Activated T-helper 2 cell treated with anti-CD3 and anti-CD28 coated beads, Interferon-gamma antibody, Interleukin-2, Interleukin-4, amounts not matched to agents 10 μg/mL and 5 μg/mL and 100 μg/mL, durations not matched to agents 14 hours and 24 hours and 36 hours (primary cell): ENCODE measurements at places on chromosomes 11 and 22.

DNA sequence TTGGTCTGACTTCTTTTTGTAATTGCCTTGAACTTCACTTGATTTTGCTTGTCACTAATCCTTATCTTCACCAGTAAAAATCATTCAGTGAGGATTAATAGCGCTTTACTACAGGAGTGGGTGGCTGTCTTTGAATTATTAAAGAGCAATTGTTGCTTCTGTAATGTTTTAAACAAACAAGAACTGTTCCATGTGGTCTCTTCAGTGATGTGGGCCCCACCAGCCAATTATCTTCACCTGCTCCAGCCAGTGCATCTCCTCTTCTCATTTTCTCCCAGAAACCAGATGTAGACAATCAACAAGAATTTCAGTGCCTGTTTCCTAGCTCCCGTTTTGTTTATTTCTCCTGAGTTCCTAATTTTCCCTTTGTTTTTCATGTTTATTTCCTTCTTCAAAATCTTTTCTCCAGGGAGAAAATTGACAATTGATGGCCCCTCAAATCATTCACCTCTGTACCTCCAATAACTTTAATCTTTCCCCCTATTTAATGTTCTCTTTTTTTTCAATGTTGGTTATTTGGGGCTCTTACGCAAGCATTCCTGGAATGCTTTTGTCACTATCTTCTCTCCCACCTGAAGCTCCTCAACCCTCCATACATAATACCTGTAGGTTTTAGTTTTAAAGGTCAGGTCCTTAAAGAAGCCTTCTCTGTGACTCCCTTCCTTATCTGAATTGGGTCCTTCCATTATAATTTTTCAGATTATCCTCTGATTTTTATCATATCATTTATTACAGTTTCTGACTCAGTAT, 115.1 kb downstream of the ARFGAP2 start:
- no peak overlapping the region for H3K27ac ChIP-seq
- no peaks in the 10 kb centered on the region for H3K27me3 ChIP-seq
- H3K36me3 ChIP-seq = no peaks in the 10 kb centered on the region

DNA sequence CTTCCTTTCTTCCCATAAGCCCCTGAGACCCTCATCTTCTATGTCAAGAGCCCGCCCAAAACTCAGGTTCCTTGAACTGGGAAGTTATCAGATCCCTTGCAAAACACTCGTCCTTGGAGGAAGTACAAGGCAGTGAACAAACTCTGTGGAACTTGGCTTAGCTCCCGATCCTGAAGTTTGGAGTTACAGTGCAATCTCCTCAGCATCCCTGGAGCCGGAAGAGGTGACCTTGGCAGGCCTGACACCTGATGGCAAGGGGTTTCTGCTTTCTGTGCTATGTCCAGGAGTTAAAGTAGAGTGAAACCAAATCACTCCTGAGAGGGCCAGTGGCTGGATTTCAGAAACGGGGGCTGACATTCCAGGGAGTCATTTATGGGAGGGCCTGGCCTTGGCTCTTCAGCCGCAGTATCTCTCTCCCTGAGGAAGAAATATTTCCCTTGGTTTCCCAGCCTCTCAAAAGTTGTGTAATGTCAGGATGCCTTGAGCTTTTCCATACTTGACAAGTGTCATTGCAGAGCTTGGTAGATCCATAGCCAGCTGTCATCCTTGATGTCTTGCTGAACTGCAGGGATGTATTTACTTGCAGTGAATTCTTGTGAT, 1.9 kb upstream of the GRAMD1B start:
- peaks cover 51% of the 10 kb centered on the region for H3K36me3 ChIP-seq
- H3K27me3 ChIP-seq = peaks cover 10% of the 10 kb centered on the region
- DNase-seq = no peak
- H3K27ac ChIP-seq = no peak overlapping the region
- H3K4me1 ChIP-seq = peaks cover 34% of the 10 kb centered on the region
- H3K4me3 ChIP-seq = no peak overlapping the region

- H3K4me3 ChIP-seq = peak overlapping the region; percentile 64
- H3K4me1 ChIP-seq = peaks cover 42% of the 10 kb centered on the region
- DNase-seq = no peak
- peaks cover 82% of the 10 kb centered on the region for H3K36me3 ChIP-seq
Measured at GRCh38 chr11:83161610-83162199, 4.8 kb downstream of the PCF11 start.

DNA sequence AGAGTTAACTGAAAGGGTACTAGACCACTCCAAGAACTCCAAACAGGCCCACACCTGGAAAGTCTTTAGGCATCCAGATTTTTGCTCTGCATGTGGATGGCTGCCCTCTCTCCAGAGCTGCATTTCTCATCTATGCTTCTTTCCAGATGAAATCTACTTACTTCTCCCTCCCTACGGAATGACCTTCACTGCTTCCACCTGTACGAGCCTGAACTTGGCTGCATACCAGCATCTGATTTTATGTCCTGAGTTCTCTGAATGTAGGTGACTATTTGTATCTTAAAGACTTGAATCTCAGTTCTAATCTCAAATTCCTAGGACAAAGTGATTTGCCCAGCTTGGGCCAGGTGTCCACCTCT, 13.3 kb downstream of the CELF1 start:
- H3K36me3 ChIP-seq = peaks cover 36% of the 10 kb centered on the region
- peaks cover 30% of the 10 kb centered on the region for H3K4me1 ChIP-seq
- H3K27ac ChIP-seq = peak overlapping the region; percentile 84
- DNase-seq = no peak
- H3K27me3 ChIP-seq = no peaks in the 10 kb centered on the region
- no peak overlapping the region for H3K4me3 ChIP-seq

DNA sequence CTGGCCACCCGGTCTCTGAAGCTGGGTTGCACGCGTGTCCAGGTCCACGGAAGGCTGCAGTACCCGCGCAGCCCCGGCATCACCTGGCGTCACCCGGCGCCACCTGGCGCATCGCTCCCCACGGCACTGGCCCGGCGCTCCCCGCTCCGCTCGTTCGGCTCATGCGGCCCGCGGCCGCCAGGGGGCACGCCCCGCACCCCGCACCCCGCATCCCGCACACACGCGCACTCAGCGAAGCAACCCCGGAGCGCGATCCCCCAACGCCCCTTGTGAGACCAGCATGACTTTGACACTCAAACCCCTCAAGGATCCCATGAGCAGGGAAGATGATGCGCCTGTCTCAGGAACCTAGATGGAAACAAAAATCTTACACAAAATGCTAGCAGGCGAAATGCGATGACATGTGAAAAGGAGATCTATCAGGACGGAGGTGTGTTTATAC, 11.9 kb downstream of the B3GNT6 start:
- peak; percentile 52 for DNase-seq
- H3K4me1 ChIP-seq = peaks cover 10% of the 10 kb centered on the region
- no peak overlapping the region for H3K4me3 ChIP-seq
- no peak overlapping the region for H3K27ac ChIP-seq

DNA sequence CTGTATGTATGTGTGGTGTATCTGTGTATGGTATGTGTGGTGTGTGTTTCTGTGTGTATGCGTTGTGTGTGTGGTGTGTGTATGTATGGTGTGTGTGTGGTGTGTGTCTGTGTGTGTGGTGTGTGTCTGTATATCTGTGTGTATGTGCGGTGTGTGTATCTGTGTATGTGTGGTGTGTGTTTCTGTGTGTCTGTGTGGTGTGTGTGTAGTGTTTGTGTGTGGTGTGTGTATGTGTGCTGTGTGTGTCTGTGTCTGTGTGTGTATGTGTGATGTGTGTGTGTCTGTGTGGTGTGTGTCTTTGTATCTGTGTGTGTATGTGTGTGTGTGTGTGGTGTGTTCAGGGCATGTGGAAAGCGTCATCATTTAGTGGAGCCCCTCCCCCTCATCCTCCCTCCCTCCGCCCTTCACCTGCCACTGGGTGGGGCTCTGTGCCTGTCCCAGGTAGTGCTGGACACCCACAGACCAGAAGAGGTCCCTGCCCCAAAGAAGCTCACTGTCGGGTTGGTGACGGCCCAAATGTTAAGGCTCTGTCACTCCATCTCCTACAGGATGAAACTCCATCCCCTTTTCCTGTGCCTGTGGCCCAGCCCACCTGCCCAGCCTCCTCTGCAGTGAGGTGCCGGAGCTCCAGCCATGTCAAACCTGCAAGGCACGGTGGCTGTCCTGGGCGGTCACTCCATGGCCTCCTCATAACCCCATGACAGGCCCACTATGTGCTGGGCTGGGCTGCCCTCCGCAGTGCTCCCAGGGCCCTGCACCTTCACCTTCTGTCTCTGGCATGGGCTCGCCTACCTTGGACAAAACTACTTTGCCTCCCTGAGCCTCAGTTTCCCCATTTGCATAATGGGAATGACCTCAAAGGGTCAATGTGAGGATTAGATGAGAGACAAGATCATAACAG, 23.4 kb upstream of the SHISAL1 start:
- no peak for DNase-seq
- peaks cover 10% of the 10 kb centered on the region for H3K27me3 ChIP-seq
- H3K27ac ChIP-seq = no peak overlapping the region

GRCh38 chr11:47550288-47551047, 2.5 kb downstream of the CELF1 start:
- peaks cover 33% of the 10 kb centered on the region for H3K36me3 ChIP-seq
- H3K27ac ChIP-seq = peak overlapping the region; percentile 66
- no peaks in the 10 kb centered on the region for H3K27me3 ChIP-seq
- peak overlapping the region; percentile 100 for H3K4me3 ChIP-seq

GRCh38 chr11:133515107-133515506, 17.2 kb downstream of the OPCML start:
- no peaks in the 10 kb centered on the region for H3K4me1 ChIP-seq
- H3K27ac ChIP-seq = no peak overlapping the region
- no peaks in the 10 kb centered on the region for H3K27me3 ChIP-seq
- H3K4me3 ChIP-seq = no peak overlapping the region
- no peak for DNase-seq

GRCh38 chr11:46918083-46918787, at the start of gene LRP4:
LRP4 (minus strand) TSS chr11:46918550; CDS start chr11:46918379, 171 bp downstream.
- no peaks in the 10 kb centered on the region for H3K36me3 ChIP-seq
- H3K27ac ChIP-seq = no peak within 1 kb of the TSS
- H3K27me3 ChIP-seq = peaks cover 56% of the 10 kb centered on the region
- H3K4me1 ChIP-seq = peaks cover 22% of the 10 kb centered on the region
- H3K4me3 ChIP-seq = peak within 1 kb of the TSS; percentile 65

GRCh38 chr11:111435046-111435698, 56.1 kb upstream of the POU2AF1 start:
- H3K27me3 ChIP-seq = peaks cover 13% of the 10 kb centered on the region
- no peaks in the 10 kb centered on the region for H3K36me3 ChIP-seq
- H3K4me1 ChIP-seq = peaks cover 18% of the 10 kb centered on the region
- no peak overlapping the region for H3K4me3 ChIP-seq

GRCh38 chr11:23079382-23079813, 219.1 kb upstream of the CCDC179 start:
- DNase-seq = no peak
- no peaks in the 10 kb centered on the region for H3K4me1 ChIP-seq
- H3K27me3 ChIP-seq = no peaks in the 10 kb centered on the region
- H3K36me3 ChIP-seq = no peaks in the 10 kb centered on the region

- H3K4me1 ChIP-seq = peaks cover 7% of the 10 kb centered on the region
- peak overlapping the region; percentile 26 for H3K4me3 ChIP-seq
- peaks cover 2% of the 10 kb centered on the region for H3K27me3 ChIP-seq
- no peak for DNase-seq
- H3K36me3 ChIP-seq = peaks cover 8% of the 10 kb centered on the region
Measured at GRCh38 chr22:50183141-50183971, 2.4 kb upstream of the TRABD start.

DNA sequence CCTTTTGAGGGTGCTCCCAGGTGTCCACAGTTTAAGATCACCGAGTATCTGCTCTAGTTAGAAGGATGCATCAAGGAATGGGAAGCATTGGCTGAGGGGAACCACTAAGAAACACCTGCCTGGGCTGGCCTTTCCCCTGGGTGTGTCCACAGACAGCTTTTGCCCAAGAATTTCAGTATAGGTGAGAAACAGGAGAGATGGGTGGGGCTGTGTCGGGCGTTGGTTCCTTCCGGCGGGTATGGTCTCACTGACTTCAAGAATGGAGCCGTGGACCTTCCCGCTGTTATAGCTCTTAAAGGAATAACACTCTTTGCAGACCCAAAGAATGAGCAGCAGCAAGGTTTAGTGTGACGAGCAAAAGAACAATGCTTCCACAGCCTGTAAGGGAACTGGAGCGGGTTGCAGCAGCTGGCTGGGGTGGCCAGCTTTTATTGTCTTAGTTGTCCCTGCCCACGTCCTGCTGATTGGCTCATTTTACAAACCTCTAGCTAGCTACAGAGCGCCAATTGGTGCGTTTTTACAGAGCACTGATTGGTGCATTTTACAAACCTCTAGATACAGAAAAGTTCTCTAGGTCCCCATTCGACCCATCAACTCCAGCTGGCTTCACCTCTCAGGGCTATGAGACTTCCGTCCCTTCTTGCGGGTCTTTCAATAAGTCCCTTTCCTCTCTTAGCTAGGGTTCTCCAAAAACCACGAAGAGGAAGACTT, 2.4 kb downstream of the FADS1 start:
- peak; percentile 39 for DNase-seq
- H3K36me3 ChIP-seq = peaks cover 62% of the 10 kb centered on the region
- peaks cover 23% of the 10 kb centered on the region for H3K4me1 ChIP-seq
- no peaks in the 10 kb centered on the region for H3K27me3 ChIP-seq
- peak overlapping the region; percentile 97 for H3K27ac ChIP-seq
- peak overlapping the region; percentile 99 for H3K4me3 ChIP-seq

GRCh38 chr11:131841028-131841427, 470.6 kb downstream of the NTM start:
- no peaks in the 10 kb centered on the region for H3K36me3 ChIP-seq
- no peaks in the 10 kb centered on the region for H3K4me1 ChIP-seq
- no peak overlapping the region for H3K4me3 ChIP-seq
- DNase-seq = no peak

DNA sequence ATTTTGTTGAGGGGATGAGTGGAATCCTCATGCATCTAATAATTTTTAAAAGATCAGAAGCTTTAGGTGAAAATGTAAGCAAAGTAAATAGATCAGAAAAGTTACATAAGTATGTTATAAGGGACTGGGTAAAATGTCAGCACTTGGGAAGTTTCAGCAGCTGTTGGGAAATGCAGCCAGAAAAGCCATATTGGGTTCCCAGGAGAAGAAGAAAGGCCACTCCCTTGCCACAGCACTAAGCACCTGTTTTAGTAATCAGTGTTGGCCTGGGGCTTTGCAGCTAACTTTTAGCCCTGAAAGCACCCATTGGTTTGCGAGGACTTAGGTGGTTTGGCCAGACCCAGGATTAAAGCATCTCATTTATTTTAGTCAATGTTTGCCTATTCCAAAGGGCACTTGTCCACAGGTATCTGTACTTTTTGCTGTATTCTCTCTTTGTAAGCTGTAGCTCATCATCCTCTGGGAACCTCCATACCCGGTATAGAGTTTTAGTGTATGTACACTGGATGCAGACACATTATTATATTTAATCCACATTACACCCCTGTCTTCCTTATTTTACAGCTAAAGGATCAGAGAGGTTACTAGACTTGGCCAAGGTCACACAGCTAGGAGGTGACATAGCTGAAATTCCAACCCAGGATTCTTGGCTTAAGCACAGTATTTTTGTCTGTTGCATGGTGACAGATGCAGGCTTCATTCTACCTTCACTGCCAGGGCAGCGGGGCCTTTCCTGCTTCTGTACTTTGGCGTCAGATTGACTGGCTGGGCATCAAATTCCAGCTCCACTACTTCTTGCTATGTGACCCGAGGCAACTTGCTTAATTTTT, 127.7 kb upstream of the SESN3 start:
- no peak for DNase-seq
- H3K27me3 ChIP-seq = peaks cover 2% of the 10 kb centered on the region
- H3K36me3 ChIP-seq = no peaks in the 10 kb centered on the region
- H3K27ac ChIP-seq = no peak overlapping the region
- H3K4me1 ChIP-seq = no peaks in the 10 kb centered on the region
- no peak overlapping the region for H3K4me3 ChIP-seq
